Frontal cortex (tissue), 4 donors: ENCODE measurements at places on chromosomes 3 and 15. TPM values are rescaled to one million over a fixed set of nuclear protein-coding genes. Genes with fewer than 3 reads are reported as not detected.

GRCh38 chr15:60090747-60091146 lies 86.6 kb downstream of the FOXB1 start:
- DNase-seq, result no peak

DNA sequence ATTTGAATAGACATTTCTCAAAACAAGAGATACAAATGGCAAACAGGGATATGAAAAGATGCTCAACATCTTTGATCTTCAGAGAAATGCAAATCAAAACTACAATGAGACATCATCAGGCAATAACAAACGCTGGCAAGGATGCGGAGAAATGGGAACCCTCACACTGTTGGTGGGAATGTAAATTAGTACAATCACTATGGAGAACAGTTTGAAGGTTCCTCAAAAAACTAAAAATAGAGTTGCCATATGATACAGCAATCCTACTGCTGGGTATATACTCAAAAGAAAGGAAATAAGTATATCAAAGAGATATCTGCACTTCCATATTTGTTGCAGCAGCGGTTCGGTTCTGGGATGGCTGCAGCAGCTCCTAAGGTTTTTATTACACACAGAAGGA lies 16.8 kb upstream of the LARS2 start:
- no peak for DNase-seq

GRCh38 chr3:155494332-155494731 lies 200.8 kb upstream of the STRIT1 start:
- no peak for DNase-seq

DNA sequence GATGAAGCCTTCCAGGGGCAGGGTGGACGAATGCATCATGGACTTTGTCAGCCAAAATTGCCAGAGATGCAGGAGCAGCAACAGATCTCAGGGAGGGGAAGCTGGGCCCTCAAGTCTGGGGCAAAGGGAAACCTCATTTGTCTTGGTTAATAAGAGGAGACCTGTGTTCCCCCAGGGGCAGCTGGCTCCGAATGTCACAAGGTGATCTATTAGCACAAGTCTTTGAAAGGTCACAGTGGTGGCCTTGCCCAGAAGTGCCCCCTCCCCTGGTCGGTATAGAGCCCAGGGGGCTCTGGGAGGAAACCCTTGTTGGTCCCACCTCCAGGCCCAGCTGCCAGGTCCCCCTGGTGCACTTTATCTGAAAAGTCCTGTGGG lies 46.2 kb downstream of the ABTB1 start:
- DNase-seq, result no peak

DNA sequence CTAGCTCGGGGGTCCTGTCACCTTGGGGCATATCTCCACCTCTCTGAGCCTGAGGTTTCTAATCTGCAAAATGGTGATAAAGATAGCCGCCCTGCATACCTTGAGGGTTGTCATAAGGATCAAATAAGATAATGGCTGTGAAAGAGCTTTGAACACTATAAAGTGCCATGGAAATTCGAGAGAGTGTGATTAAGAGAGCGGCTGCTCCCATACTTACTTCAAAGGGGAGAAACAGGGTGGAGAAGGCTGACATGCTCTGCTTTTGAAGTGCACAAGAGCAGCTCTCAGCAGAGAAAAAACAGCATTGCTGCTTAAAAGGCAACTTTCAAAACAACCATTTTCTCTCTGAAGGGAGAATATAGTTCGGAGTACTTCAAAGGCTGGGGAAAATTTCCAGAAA lies 529.2 kb downstream of the EPHB1 start:
- DNase-seq, result no peak

SMCO1 gene
- total RNA-seq, result not detected

CFAP100 gene
- total RNA-seq, result 3.7 TPM

GABRR3 gene
- total RNA-seq, result not detected

CSNK1G1 gene
- total RNA-seq, result 46.1 TPM

KCNAB1 gene
- 31.4 TPM for total RNA-seq

RTP1 gene
- 0.41 TPM for total RNA-seq
